ENCODE measurements at places on chromosomes 1 and 21.

GRCh38 chr1:67651031-67651430 is 34.0 kb upstream of the GADD45A start:
- DNase-seq, result no peak

GRCh38 chr21:42108554-42109340 is 37.6 kb downstream of the UMODL1 start:
- no peak for DNase-seq

DNA sequence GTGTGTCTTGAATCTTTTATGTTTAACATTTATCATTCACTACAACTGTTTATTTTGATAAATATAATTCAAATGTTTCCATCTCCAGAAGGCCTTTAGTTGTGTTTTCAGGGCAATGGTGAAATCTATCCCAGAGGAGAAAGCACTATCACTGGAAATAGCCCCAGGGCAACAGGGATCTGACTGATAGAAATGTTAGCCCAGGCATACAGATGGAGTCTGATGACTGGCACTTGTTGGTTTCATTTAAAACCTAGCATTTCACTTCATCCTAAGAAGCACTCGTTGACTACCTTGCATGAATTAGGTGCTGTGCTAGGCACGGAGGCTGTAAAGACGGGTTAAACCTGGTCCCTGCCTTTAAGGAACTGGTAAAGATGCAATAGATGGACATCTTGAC is 103.1 kb downstream of the C1orf21 start:
- no peak for DNase-seq

GRCh38 chr1:17507915-17508314 is 31.6 kb upstream of the ARHGEF10L start:
- no peak for DNase-seq

DNA sequence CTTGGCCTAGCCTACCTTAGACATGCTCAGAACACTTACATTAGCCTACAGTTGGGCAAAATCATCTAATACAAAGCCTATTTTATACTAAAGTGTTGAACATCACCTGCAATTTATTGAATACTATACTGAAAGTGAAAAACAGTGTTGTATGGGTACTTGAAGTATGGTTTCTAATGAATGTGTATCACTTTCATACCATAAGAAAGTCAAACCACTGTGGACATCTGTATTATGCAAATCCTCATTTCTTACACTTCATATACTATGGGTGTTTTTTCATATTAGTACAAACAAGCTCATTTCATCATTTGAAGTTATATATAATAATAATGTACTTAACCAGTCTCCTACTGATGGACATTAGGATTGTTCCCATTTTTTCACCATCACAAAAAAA is 41.2 kb downstream of the TDRD5 start:
- DNase-seq, result no peak

- no peak for DNase-seq
Observed at GRCh38 chr1:30068787-30069472, 654.5 kb downstream of the MATN1 start.

DNA sequence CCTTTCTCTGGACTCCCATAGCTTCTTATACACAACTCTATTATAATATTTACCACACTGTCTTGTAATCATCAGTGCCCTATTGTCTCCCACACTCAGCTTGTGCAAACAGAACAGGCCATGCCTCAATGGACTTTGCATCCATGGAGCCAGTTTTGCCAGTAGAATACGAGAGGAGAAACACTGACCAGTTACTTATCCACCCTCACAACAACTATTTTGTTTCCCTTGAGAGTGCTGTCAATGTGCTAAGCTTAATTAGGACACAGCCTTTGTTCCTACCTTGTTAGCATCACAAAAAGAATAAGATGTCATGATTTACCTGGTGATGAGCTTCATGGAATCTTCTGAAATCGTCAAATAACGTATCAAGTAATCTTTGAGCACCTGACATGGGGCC is 18.1 kb upstream of the LRRC52 start:
- no peak for DNase-seq

DNA sequence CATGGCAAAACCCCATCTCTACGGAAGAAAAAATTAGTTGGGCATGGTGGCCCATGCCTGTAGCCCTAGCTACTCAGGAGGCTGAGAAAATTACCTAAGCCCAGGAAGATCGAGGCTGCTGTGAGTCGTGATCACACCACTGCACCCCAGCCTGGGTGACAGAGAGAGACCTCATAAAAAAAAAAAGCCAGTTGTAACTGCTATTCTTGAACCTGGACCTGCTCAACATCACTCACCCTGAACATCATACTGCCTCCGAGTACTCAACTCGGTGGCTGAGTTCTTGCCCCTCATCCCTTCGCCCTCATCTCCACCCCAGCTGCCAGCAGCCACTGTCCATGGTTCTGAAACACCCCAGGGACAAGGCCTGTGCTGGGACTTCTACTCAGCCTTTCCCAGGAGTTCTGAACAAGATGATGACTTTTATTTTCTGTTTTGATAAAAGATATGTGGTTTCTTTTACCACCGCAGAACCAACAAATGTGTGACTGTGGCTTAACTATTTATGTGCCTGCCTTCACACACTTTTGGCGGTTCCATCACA is 5.4 kb upstream of the DISP3 start:
- DNase-seq, result no peak

DNA sequence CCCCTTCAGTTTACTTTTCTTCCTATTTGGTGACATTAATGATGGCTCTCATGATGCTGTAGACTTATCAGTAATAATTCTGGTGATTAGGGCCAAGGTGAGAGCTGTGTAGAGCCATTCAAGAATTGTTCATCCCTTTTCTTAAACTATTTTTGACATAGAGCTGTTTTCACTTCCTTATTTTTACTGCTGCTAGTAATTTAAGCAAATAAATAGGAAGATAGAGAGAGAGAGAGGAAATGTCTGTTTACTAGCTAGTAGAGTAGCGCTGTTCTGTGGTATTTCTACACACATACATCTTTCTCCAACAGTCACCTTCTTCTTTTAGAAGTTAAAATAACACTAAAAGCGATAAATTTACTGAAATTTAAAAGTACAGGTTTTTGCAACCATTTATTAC is 678.0 kb upstream of the ZP4 start:
- DNase-seq, result no peak

DNA sequence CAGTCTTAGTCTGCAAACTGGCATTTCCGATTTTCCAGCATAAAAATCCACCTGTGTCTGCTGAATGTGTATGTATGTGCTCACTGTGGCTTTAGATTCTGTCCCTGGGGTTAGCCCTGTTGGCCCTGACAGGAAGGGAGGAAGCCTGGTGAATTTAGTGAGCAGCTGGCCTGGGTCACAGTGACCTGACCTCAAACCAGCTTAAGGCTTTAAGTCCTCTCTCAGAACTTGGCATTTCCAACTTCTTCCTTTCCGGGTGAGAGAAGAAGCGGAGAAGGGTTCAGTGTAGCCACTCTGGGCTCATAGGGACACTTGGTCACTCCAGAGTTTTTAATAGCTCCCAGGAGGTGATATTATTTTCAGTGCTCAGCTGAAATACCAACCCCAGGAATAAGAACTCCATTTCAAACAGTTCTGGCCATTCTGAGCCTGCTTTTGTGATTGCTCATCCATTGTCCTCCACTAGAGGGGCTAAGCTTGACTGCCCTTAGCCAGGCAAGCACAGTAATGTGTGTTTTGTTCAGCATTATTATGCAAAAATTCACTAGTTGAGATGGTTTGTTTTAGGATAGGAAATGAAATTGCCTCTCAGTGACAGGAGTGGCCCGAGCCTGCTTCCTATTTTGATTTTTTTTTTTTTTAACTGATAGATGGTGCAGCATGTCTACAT is 2.5 kb upstream of the OLFML3 start:
- DNase-seq, result no peak

DNA sequence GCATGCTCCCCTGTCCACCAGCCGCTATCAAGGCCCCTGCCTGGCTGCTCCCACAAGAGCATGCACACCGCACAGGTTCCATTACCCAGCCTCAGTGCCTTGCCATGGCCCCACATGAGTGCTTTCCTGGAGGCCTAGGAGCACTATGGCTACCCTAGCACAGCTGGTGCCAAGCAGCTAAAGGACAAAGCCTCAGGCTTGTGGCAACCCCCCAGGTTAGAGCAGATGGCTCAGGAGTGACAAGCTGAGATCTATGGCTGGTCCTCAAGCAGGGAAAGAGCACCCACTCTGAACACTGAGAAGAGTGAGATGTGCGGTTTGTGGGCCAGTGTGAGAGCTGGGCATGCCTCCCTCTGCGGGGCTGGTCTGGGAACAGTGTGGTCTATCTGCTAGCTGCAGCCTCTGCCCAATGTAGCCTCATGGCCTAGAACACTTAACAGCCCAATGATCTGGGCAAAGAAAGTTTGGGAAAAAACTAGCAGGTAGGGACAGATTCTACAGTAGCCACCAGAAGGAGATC is 129.8 kb downstream of the VAV3 start:
- no peak for DNase-seq

- no peak for DNase-seq
Observed at GRCh38 chr1:205925736-205926135, 17.5 kb downstream of the SLC26A9 start.

DNA sequence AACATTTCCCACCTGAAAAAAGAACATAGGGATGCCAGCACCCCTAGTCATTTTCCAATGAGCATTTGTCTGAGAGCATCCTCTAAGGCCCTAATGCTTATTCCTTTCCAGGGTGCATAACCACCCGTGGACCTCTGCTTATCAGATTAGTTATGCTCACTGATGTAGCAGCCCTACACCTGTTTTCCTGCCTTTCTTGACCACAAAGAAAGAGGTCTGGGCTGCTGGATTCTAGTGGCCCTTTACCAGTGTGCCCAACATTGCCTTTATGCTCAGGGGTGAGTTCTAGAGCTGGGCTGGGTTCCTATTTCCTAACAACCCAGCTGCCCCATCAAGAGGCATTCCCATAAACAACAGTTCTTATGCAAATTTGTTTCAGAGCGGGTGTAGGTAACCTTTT is 20.3 kb upstream of the PM20D1 start:
- no peak for DNase-seq

DNA sequence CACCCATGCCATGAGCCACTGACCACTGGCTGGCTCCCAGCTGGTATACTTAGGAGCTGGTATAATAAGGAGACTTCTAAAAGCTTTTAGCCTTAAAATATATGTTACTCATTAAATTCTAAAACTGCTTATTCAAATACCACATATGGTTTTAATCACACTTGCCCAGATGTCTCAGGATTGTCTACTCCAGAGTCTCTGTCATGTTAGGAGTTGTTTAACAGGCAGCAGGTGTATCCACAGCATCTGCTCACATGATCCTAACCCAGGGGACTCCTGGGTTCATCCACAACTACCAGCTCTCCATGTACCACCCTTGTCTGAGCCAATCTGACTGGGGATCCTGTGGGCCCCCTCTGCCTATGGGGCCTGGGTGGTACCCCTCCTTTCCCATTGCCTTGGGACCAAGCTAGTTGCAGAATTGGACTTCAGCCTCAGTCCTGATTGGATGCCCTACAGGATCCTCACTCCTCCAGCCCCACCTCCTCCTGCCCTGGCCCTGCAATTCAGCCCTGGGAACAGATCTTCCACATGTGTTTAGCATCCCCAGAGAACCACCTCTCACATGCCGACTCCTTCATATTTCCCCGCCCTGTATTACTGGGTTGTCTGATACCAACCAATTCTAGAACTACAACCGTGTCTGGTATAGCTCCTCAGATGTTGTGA is 61.3 kb downstream of the BCAR3 start:
- DNase-seq, result no peak

GRCh38 chr1:9882945-9883303 is 27.1 kb downstream of the CTNNBIP1 start:
- DNase-seq, result no peak

DNA sequence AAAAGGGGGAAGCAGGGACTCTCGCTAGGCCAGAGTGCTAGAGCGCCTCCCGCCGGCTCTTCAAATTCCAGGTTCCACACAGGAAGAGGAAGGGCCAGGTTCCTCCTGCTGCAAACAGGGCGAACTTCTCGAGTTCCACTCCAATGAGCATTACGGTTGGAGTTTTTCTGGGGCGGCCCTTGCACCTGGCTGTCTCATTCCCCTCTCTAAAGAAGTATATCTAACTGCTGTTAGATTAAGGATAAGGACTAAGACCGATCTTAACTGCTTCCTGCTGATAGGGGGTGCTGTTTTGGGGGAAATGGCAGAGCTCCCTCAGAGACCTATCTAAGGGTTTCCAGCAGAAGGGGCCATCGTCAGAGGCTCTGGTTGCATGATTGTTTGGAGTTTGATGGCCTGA is 138.0 kb downstream of the RABGAP1L start:
- no peak for DNase-seq

- DNase-seq, result no peak
Observed at GRCh38 chr21:35050348-35051286, 1.5 kb upstream of the RUNX1 start.

DNA sequence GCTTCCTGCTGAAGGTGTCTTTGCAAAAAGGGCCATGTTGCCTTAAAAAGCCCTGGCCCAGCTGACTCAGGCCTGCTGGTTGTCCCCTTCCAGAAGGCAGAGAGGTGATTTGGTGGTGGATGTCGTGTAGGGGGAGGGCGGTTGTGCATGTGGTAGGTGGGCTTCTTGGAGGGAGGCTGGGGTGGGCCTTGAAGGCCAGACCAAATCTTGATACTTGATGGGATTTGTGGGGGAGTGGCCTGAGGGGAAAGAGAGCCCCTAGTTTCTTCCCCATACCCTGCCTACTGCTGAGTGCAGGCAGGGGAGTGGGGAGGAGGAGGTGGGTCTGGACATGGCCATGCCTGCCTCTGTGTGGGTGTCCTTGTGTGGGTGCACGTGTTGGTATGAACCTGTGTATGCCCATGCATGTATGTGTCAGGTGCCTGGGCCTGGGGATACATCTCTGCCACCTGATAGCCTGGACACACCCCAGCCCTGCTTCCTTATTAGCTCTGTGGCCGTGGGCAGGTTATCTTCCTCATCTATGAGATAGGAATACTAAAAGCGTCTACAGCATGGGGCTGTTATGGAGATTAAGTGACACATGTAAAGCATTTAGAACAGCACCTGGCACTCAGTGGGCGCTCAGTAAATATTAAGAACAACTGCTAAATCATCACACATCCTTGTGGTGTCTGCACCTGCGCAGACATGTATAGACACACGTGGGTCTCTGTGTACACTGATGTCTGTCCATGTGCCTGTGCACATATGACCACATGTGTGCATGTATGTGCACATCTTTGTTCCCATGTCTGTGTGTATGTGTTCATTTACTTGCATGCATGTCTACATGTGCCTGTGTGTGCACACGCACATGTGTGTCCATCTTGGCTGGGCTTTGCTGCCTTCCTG is 17.0 kb downstream of the FAM151A start:
- DNase-seq, result peak; percentile 7

DNA sequence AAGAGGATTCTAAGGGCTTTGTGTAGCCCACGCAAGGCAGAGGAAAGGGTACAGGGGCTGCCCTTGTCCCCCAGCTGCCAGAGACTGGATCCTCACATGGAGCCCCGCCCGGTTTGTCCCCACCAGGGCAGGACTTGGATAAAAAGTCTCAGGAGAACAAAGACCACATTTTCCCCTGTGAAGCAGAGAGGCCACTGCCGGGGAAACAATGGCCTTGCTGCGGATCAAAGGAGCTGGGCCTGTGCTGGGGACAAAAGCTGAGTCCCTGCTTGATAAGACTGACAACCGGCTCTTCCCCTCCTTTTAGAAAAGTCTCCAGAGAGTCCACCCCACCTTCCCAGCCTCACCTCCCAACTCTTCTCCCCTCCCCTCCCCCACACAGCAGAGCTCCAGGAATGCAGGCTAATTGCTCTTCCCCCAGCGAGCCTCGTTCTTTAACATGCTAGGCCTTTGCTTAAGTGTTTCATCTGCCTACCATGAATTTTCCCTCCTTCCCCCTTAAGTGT is 142.4 kb downstream of the PLPP3 start:
- no peak for DNase-seq

Measured in NCI-H748 treated with DMSO at 0.1 percent for 48 hours (cell line).